Activated naive CD4-positive, alpha-beta T cell treated with anti-CD3 and anti-CD28 coated beads, Interleukin-2, amount 50 U/mL, for 72 hours (primary cell): ENCODE measurements at places on chromosomes 16 and 17. TPM values are rescaled to one million over a fixed set of nuclear protein-coding genes. Genes with fewer than 3 reads are reported as not detected.

Gene TAC4
- total RNA-seq, result not detected

Gene GPR179
- 0.04 TPM for total RNA-seq

GRCh38 chr16:56911771-56912571, 20.0 kb upstream of the HERPUD1 start:
- DNase-seq, result no peak

DNA sequence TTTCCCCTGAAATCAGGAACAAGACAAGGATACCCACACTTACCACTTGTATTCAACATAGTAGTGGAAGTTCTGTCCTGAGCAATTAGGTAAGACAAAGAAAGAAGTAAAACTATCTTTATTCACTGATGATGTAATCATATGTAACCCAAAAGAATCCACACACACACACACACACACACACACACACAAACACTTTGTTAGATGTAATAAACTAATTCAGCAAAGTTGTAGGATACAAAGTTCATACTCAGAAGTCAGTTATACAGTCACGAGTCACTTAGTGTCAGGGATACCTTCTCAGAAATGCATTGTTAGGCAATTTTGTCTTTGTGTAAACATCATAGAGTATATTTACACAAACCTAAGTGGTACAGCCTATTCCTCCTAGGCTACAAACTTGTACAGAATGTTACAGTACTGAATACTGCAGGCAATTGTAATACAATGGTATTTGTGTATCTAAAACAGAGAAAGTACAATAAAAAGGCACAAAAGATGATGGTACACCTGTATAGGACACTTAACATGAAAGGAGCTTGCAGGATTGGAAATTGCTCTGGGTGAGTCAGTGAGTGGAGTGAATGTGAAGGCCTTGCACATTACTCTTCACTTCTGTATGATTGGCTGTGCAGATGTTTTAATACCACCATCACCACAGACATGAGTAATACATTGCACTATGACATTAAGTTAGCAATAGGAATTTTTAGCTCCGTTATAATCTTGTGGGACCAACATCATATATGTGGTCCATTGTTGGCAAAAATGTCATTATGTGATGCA, 370.1 kb downstream of the ZFHX3 start:
- DNase-seq, result no peak

- DNase-seq, result no peak
These were observed 1.7 kb upstream of the PIGS start for GRCh38 chr17:28573040-28573380.

GRCh38 chr17:68325961-68326360, 34.7 kb downstream of the ARSG start:
- no peak for DNase-seq

DNA sequence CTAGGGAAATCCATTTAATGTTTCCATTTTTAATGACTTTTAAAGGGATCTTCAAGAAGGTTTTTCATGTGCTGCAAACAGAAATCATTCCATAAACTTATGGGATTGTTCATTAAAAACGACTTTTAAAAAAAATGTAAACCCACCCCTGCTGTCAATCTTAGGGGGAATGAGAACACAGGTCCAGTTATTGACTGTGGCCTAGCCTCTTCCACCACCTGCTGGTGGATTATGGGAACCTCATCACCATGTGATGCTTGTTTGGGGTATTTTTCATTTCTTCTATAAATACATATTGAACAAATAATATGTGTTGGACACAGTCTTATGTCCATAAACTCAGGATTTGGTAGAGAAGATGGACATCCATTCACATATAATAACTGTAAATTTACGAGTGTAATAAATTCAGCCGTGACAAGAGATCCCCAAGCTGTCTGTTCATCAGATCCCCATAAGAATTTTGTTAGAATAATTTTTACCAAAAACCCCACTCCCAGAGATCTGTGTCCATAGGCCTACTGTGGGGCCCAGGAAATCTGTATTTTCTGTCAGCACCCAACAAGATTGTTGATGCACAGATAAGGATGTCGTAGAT, 42.0 kb upstream of the TMC5 start:
- peak; percentile 27 for DNase-seq

DNA sequence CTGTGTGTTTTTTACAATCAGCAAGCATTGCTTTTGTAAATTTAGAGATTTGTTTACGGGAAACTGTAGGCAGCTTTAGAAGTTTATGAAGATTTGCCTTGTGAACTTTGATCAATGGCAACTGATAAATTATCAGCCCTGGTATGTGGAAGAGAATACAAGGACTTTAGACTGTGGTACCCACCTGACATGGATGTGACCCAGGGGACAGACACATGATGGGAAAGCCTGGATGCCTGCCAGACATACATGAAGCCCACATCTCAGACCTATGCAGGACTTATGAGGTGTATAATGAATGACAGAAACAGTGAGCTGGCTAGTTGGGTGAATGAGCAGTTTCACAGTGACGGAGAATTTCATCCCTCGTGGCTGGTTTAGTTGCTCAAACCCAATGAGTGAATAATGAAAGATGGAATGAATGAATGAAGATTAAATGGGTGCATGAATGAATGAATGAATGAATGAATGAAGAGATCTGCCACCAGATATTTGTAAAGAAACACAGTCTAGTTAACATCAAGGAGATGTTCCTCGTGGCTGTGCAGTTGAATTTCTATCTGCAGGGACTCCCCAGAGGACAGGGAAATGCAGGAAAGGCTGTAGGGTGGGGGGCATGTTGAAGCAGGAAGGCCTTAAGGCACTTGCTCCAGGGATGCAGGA, 7.6 kb downstream of the TMEM92 start:
- no peak for DNase-seq

GRCh38 chr16:79372503-79373184, 227.9 kb downstream of the MAF start:
- no peak for DNase-seq

GRCh38 chr16:24536671-24537070, 2.7 kb upstream of the RBBP6 start:
- no peak for DNase-seq

DNA sequence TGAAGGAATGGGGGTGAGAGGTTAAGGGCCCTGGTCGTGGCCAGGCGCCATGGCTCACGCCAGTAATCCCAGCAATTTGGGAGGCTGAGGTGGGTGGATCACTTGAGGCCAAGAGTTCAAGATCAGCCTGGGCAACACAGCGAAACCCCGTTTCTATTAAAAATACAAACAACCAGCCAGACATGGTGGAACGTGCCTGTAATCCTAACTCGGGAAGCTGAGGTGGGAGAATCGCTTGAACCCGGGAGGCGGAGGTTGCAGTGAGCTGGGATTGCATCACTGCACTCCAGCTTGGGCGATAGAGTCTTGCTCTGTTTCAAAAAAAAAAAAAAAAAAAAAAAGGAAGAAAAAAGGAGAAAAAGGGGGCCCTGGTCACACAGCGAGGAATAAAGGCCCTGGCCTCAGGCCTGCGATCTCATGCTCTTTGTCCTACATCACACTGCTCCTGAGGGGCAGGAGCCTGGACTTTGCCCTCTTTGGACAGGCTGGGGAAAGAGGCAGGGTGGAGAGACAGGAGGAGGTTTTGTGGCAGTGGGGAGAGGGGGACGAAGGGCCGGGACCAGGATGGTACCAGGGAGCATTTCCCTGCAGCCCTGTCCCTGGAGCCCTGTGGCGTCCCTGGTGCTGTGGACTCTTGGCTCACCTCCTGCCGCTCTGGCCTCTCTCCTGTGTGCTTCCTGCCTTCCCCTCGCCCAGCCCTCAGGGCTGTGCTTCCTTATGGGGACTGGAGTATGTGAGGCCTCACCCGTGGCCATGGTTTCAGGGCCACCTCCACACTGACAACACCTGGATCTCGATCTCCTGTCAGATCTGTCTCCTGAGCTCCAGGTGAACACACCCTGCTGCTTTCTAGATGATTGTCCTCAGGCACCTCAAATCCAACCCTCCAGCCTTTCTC, 19.7 kb upstream of the SLC25A19 start:
- DNase-seq, result no peak
